ENCODE measurements at places on chromosomes 13 and 19. TPM values are rescaled to one million over a fixed set of nuclear protein-coding genes. Genes with fewer than 3 reads are reported as not detected.

FLT1 gene
- 10.0 TPM for total RNA-seq

APLP1 gene
- 4.7 TPM for total RNA-seq

FDX2 gene
- total RNA-seq, result 40.8 TPM

DNA sequence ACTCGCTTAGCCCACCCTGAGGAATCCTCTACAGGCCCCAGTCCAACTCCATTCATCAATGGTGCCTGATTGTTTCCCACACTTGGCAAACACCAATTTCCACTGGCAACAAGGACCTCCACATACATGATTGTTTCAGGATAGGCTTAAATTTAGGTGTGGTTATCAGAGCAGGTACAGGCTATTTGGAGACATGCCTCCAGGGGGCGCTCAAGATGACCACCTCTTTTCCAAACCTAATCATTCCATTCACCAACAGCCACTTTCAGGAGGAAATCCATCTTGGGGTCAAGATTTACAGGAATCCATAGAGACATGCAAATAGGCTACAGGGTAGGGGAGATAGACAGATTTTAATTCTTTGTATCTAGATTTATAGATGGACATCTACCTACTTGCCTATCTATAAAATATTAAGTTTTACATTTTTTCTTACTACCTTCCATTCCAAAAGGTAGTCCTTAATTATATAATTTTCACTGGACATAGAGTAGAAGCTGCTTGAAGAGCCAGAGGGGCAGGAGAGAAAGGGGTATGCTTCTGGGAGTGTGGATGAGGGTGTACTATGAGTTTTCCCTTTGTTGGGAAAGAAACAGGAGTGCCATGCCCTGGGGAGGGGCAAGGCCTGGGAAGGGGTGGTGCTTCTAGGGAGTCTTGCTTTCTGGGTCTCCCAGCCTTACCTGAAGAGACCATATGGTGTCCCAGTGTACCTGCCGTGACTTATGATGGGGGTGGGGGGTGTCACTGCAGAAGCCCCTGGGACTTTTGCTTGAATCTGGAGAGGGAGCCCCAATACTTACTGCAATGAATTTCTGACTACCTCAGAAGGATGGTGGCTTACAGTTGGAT, 14.1 kb upstream of the PCDH8 start:
- no peaks in the 10 kb centered on the region for H3K4me1 ChIP-seq
- H3K27me3 ChIP-seq, result no peaks in the 10 kb centered on the region
- no peak overlapping the region for H3K27ac ChIP-seq
- H3K36me3 ChIP-seq, result no peaks in the 10 kb centered on the region

DNA sequence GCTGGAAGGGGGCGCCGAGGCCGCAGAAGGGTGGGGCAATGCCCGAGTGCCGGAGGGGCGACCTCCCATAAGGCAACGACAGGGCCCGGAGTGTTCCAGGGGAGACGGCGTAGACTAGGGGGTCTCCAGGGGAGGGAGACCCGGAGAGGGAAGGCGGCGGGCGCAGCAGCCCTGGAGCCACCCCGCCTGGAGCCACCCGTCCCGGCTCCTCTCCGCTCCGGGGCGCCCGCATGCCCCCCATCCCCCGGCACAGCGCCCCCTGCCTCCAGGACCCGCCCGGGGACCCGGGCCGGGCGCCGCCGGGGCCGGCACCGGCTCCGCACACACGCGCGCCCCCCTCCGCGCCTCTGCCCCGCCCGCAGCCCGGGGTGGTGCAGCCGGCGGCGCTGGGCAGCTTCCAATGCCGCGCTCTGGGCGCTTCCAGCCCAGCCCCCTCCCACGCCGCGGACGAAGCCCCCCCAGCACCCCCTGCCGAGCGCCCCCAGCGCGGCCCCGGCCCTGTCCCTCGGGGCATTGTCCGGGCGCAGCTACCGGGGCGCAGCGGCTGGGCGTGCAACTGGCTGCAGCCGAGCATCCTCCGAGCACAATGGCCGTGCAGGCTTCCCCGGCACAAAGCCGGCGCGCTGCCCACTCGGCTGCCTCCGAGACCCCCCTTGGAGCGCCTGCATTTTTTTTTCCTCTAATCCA, 519 bp downstream of the PTPRS start:
- H3K4me1 ChIP-seq, result peaks cover 6% of the 10 kb centered on the region
- H3K27me3 ChIP-seq, result peaks cover 5% of the 10 kb centered on the region
- no peak for DNase-seq
- peak overlapping the region; percentile 78 for H3K4me3 ChIP-seq
- no peaks in the 10 kb centered on the region for H3K36me3 ChIP-seq

TNFRSF19 gene
- total RNA-seq, result 18.6 TPM

GRCh38 chr13:113616991-113617749, 32.6 kb downstream of the TFDP1 start:
- H3K27me3 ChIP-seq, result no peaks in the 10 kb centered on the region
- peak overlapping the region; percentile 30 for H3K27ac ChIP-seq
- no peak overlapping the region for H3K4me3 ChIP-seq
- peaks cover 12% of the 10 kb centered on the region for H3K36me3 ChIP-seq

LILRB4 gene
- total RNA-seq, result not detected

Data from IMR-90 (cell line).